ENCODE measurements at places on chromosomes 2 and 18.

DNA sequence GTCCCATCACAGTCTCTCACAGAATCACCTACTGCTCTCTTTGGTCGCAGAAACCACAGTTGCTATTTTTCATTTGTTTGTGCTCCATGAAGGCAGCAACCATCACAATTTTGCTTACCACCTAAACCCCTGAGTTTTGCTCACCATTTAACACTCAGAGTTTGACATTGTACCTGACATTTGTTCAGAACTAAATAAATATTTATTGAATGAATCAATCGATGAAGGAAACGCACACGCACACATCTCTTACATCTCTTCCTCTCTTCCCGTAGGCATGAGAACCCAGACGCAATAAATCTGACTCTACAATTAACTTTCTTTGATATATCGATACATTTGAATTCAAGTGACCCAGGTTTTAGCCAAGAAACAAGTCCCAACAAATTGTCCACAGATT, 105.5 kb upstream of the RNF152 start:
- no peak for DNase-seq

DNA sequence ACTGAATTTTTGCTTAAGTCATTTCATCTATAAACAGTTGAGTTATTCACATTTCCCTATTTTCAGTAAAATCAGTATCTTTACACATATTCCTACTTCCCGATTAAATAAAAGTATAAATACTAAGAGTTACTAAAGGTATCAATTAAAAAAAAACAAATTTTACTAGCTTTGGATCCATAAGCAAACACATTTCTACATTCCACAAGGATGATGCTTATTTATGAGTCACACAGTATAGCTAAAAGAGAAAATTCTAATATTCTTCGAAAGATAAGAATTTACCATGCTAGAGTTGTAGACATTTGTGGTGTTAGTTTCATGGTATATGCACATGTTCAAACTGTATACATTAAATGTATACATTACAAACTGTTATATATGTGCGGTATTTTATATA, 23.7 kb downstream of the PGAP1 start:
- no peak for DNase-seq

DNA sequence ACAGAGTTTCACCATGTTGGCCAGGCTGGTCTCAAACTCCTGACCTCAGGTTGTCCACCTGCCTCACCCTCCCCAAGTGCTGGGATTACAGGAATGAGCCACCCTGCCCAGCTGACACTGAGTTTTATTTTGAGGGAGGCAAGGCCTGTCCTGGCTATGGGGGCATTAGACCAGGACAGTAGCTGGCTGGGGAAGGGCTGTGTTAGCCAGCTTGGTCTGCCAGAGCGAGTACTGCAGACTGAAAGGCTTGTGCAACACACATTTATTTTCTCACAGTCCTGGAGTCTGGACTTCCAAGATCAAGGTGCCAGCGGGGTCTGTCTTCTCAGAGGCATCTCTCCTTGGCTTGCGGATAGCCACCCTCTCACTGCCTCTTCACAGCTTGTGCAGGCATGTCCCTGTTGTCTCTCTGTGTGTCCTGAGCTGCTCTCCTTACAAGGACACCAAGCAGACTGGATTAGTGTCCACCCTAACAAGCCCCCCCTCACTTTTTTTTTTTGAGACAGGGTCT, 59.4 kb upstream of the HAAO start:
- no peak for DNase-seq

DNA sequence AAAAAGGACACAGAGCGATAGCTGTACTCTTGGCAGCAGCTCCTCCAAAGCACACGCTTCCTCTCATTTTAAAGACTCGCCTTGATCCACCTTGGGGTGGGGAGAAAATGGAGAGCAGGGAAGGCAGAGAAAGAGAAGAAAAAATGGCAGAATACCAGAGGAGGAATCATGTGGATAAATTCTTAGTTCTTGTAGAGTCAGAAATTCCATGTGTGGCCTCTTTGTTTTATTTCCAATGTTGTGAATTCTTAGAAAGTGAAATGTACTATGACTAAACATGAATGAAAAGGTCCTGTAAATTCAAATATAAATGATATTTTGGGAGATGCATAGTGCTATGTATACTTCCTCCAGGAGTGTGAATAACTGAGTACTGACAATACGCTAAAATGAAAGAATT, 89.7 kb upstream of the SESTD1 start:
- no peak for DNase-seq

GRCh38 chr2:199851883-199852282, 891 bp upstream of the FTCDNL1 start:
- no peak for DNase-seq

DNA sequence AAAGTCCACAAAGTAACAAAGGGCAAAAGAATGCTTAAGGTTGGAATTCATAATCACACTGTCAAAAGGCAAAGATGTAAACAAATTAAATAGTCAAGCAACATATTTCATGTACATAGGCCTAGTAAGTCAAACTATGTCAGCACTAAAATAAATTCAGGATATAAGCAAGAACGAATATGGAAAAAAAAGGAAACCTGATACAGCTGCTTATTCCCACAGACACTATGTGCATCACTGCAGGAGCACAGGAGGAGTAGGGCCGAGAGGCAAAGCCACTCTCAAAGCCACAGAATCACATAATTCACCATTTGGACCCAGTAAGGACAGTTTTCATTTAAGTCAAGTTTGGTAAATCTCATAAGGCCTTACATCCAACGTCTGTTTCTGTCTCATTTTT, 116.6 kb downstream of the SATB2 start:
- DNase-seq: no peak

GRCh38 chr2:40803900-40804299, 352.0 kb upstream of the SLC8A1 start:
- DNase-seq: no peak

GRCh38 chr2:98607104-98607503, 1.2 kb downstream of the COA5 start:
- peak; percentile 17 for DNase-seq

DNA sequence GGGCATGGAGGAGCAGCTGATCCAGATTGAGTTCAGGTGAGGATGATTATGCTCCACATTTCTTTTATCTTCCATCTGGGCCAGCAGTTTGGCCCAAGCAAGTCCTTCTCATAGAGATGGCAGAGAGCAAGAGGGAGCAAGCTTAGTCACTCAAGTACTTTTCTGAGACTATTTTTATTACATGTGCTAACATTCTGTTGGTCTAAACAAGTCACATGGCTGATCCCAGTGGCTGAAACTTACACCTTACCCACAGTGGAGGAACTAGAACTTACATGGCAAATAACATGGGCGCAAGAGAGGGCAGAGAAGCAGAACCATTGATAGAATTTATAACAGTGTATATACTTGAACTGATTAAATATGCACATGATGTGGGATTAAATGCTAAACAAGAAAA, 105.7 kb downstream of the KYNU start:
- DNase-seq: no peak

DNA sequence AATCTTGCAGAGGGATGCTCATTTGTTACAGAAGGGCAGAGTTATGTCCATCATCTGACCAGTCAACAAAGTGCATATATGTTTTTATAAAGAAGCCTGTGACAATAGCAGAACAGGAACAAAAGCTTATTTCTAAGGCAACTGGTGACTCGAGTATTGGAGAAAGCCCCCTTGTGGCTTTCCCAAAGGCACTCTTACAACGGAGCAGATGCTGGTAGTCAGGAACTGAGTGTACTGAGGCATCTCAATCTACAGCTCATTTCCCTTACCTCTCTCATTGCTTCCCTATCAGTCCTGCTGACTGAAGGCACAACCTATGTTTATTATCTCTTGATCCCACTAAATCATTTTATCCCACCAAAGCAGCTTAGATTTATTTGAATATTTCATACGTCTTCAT, 557.1 kb upstream of the CHAC2 start:
- DNase-seq: no peak

DNA sequence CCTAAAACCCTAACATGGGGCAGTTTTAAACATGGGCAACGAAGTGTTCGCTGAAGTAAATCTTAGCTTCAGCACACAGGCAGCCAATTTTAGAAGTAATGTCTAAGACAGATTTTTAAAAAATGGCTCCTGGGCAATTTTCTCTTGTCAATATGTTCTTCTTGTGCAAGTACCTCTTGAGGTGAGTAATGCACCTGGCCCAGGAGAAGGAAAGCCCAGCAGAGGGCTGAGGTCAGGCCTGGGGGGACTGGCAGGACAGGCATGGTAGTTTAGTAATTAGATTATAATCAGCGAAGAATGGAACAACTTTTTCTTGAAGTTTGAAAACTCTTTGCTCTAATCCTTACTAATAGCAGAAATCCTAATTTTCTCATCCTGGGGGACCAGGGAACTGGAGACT, 77.6 kb downstream of the SPRED2 start:
- DNase-seq: no peak

GRCh38 chr2:84807063-84807485, 73.8 kb downstream of the TRABD2A start:
- no peak for DNase-seq

DNA sequence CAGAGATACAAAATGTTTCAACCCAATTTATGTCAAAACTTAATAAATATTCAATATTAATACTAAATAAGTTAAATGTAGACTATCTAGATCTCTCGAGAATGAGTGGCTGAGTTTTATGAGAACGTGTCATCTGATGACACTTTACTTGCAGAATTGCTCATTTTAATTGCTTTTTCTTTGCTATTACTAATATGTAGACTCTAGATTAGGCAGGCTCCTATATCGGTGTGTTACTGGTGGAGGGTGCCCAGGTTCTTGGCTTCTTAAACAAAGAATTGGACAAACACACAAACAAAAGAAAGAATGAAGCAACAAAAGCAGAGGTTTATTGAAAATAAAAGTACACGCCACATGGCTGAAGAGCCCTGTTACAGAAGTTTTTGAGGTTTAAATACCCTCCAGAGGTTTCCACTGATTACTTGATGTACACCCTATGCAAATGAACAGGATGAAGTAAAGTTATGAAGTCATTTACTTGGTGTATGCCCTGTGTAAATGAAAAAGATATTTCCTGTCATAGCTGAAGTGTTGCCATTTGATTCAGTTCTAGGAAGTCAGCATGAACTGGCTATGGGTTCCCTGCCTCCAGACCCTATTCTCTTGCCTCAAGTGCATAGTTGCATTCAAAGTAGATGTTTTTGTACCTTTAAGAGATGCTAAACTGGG, 122.9 kb upstream of the ITGA4 start:
- no peak for DNase-seq

- peak; percentile 11 for DNase-seq
Measured at GRCh38 chr2:239274391-239275043, 126.3 kb downstream of the HDAC4 start.

DNA sequence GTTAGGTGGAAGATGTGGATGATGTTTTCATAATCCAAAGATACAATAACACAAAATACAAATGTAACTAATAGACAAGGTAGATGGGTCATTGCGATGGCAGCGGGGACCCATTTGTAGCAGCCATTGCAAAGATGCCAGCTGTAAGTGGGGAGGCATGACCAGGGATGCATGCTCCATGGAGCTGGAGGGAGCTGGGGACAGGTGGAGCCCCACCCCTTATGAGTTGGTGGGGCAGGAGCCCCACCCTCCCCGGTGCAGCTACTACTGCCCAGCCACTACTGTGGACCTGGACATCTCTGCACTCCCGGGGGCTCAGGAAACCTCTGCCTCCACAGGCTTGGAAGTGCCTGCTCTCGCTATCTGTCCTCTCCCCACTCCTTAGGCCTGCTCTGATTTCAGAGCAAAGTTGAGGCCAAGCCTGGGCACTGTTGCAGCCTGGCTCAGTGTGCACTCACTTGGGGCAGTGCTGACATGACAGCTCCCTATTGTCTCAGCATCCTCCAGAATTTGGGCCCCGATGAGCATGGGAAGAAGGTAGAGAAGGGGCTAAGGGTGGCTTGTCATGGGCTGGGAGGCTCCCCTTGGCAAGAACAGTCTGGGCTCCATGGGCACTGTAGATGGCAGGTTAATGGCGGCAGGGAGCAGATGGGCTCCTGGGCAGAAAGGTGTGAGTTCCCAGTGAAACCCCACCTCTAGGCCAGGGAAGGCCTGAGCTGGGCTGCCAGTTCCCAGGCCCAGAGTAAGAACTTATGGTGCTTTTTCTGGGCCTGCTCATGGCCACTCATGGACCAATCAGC, 81.1 kb downstream of the ZNF804A start:
- DNase-seq: no peak

DNA sequence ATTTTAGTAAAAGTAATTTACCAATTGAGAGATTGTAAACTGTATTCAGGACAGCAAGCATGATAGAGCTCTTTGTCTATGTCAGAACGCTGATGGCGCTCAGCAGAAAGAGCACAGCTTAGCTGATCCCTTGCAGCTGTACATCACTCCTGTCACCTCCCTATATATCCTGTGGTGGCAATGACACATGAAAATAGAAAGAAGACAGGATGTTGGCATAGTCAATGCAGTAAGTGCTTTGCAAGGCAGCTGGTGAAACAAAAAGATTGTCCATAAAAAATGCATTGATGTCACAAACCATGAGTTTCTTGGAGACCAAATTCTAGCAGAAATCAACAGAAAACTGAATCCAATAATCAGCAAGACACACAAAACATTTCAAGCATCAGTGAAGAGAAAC, 221.5 kb downstream of the RIT2 start:
- DNase-seq: no peak

Data from AML-193 (cell line).